Activated CD4-positive, alpha-beta T cell treated with anti-CD3 and anti-CD28 coated beads, Interleukin-2, Interleukin-4, amounts not matched to agents 100 ng/mL and 50 ng/mL, durations not matched to agents 16 hours and 8 hours (primary cell): ENCODE measurements at places on chromosomes 13 and 19.

- no peak for DNase-seq
These were observed 11.7 kb downstream of the BCKDHA start for GRCh38 chr19:41409288-41409687.

DNA sequence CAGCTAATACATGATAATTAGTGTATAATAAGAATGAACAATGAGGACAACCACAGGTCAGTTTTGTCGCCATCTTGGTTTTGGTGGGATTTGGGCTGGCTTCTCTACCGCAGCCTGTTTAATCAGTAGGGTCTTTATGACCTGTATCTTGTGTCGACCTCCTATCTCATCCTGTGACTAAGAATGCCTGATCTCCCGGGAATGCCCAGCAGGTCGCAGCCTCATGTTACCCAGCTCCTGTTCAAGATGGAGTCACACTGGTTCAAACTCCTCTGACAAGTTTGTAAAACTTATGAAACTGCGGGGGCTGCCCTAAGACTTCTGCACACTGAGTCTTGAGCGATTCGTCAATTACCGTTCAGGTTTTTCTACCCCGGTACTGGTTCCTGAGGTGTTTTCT is 21.5 kb upstream of the ADGRE1 start:
- no peak for DNase-seq

GRCh38 chr19:38233740-38234251 is 9.8 kb upstream of the DPF1 start:
- DNase-seq: peak; percentile 81

- DNase-seq: no peak
These were observed 13.3 kb downstream of the ZNF787 start for GRCh38 chr19:56107626-56108351.

DNA sequence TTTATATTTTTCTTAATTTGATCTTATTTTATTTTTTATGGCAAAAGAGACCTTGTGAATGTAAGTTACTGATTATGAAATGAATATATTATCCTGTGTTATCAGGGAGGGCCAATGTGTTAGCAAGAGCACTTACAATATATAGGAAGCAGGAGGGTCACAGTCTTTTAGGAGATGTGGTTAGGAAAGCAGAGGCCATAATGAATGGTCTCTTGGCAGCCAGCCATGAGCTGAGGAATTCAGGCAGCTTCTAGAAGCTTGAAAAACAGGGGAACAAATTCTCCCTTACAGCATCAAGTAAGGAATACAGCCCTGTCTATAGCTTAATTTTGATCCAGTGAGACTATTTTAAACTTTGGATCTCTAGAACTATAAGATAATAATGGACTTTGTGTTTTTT is 2374.6 kb downstream of the PCDH9 start:
- DNase-seq: no peak

DNA sequence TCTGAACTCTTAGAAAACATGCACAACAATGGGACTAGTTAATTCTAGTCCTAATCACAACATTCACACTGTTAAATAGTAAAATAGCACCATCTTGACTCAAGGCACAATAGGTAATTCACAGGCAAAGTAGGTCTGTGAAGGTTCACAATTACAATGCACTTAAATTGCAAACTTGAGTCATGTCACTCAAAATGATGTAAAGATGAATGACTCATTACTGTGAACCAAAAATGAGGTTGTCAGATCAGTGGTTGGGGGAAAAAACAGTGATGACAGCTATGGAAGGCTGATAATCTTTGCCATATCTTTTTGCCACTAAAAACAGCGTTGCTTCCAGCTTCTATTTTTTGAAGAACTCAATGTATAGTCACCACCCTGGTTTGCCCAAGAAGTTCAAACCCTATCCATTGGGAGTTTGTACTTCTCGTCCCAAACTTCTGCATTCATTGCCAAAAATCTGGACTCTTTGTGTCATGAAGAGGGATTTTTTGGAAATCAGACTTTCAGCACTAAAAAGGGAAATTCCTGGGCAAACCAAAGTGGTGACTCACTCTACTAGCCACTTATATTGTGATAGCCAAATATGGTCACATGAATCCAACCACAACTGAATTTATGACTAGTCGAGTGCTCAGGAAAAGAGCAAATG is 200.9 kb upstream of the TMTC4 start:
- DNase-seq: peak; percentile 78

- DNase-seq: peak; percentile 88
These were observed 3.8 kb downstream of the ZC3H4 start for GRCh38 chr19:47109541-47110375.

- DNase-seq: peak; percentile 53
These were observed at the start of gene TMEM272 for GRCh38 chr13:51844862-51845573. TMEM272 (minus strand) TSS chr13:51845177; CDS start chr13:51838530, 6,647 bp downstream.

- no peak for DNase-seq
These were observed 28.5 kb upstream of the PLEKHF1 start for GRCh38 chr19:29636553-29637360.

- DNase-seq: no peak
These were observed 59.4 kb upstream of the KLF2 start for GRCh38 chr19:16265205-16265604.

GRCh38 chr13:41720839-41721561 is 239.9 kb downstream of the VWA8 start:
- DNase-seq: no peak
